ENCODE measurements at places on chromosomes 11 and 22.
A peak's percentile ranks its signal among the peaks of the same experiment; 100 is the strongest.

GRCh38 chr11:67698247-67698646 lies 23.8 kb upstream of the ALDH3B2 start:
- DNase-seq, result no peak

DNA sequence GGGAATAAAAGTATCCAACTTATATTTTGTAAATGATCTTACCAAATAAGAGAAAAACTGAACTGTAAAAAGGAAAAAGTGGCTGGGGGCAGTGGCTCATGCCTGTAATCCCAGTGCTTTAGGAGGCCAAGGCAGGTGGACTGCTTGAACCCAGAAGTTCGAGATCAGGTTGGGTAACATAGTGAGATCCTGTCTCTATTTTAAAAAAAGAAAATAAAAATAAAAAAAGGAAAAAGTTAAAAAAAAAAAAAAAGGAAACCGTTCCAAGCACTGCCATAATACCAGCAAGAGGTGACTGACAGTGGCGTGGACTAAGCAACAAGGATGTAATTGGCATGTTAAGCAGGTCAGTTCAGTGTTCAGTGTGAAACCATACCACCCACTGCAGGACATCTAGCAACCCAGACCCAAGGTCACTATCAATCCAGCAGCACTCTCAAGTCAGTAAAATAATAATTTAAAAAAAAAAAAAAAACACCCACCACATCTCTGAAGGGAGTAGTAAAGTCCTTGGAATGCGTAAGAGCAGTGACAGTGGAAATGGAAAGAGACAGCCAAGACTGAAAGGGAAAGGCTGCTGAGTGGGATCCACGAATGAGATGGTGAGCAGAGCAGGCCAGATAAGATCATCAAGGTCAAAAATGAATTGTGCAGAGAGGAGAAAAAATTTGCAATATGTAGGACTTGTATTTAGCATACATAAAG lies 43.6 kb downstream of the MAPK1 start:
- DNase-seq, result no peak

DNA sequence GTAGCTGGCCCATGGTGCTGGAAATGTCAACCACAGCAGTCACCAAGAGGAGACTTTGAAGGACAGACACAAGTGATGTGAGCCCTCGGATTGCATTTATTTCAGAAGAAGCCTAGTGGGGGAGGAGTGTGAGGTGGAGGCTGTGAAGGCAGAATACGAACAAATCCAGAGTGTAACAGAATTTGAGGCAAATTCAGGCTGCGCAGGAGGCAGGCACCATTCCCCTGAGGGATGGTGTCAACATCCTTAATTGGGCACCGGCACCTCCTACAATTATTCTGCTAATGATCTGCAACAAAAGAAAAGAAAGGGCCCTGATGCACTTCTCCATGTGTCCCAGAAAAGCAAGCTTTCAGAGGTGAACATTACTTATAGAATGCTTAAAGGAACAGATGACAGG lies 32.2 kb downstream of the CWC15 start:
- DNase-seq, result no peak

DNA sequence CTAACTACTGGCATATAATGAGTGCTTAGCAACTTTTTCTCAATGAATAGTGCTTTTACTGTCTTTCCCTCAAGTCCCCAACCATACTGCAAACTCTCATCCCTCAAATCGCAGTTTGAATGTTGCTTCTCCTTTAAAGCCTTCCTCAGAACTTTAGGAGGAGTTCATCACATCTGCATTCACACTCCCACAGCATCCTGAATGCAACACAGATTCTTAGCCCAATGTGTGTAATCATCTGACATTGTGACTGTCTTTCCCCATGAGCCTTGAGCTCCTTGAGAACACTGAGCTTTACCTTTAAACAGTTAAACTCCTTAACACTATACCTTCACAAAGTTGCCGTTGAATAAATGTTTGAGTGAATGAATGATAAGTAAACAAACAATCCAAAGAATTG lies 81.7 kb upstream of the FAM181B start:
- DNase-seq, result no peak

DNA sequence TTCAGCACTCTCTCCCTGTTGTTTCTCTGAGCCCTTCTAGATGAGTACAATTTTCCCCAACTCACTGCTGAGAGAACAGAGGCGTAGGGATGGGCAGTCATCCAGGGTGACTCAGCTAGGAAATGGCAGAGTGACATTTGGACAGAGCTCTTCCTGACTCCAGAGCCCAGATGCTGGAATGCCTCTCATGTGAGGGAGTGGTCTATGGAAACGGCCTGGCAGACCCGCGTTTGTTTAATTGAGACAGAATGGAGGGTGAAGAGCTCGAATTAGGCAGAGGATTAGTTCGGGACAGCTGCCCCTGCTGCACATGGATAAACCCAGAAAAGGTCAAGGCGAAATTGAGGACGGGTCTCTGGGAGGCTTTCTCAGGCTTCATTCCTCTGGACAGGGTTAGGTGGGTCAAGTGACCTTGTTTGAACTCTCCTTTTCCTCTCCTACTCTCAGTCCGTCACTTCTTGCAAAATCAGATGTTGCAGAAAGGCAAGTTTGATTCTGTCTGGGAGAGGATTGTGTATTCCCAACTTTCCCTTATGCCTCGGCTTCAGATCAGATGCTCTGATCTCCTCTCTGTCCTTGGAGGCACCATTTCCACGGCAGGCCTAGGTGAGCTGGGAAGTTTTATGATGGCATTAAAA lies 7.6 kb upstream of the LMO2 start:
- no peak for DNase-seq

GRCh38 chr11:131418189-131418588 lies 47.8 kb downstream of the NTM start:
- no peak for DNase-seq

DNA sequence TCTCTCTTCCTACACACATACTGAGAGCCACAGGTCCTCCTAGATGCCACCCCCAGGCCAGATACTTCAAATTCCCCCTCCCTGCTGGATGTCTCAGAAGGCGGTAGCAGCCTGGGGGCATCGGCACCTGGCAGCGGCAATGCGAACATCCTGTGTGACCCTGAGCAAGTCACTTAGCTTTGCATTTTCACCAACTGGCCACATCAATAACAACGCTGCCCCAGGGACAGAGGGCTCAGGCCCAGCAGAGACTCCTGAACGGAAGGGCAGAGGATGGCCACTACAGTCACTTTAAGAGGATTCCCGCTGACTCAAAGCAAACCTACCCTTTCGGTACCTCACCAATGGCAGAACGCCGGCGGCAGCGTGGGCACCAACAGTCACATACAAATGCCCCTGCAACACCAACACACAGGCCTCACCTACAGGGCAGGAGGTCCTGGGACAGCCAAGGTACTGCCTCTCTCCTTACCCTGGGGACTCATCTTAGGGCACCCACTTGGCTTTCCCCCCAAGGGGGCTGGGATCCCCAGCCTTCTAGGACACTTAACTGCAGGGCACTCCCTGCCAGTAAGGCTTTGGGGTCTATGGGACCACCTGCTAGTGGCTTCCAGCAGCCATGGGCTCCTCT lies 1.6 kb downstream of the LMO1 start:
- DNase-seq, result no peak

DNA sequence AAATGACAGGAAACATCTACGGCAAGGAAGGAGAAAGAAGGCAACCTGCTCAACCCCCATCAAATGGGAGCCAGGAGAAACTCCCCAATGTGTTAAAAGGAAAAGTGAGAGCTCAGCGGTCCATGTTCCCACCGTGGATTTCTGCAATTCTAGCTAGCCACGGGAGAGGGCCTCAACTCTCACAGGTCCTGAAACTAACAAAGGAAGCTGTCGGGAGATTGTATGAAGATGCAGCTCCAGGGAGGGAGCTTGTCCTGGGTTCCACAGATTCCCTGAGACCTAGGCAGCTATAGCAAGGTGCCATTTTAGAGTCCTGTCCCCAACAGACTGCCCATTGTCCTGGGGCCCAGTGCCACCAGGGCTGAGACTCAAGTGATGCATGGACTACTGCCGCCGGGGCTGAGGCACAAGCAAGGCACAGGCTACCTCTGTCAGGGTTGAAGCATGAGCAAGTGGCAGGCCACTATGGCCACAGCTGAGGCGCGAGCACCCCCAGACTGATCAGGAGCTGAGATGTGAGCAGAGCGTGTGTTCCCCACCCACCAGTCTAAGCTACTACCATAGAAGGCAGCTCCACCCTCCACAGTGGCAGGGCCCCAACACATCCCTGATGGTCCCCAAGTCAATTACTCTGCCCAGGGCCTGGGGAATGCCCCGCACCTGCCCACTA lies 31.3 kb downstream of the RSF1 start:
- no peak for DNase-seq

GRCh38 chr22:36546092-36546804 lies 17.3 kb upstream of the EIF3D start:
- no peak for DNase-seq

- DNase-seq, result no peak
Observed at GRCh38 chr11:94876222-94876621, 97.1 kb downstream of the CWC15 start.

GRCh38 chr11:26028393-26028911 lies 303.5 kb upstream of the ANO3 start:
- DNase-seq, result no peak

GRCh38 chr11:69142895-69143294 lies 12.8 kb upstream of the SMIM38 start:
- DNase-seq, result no peak

GRCh38 chr11:71486320-71486719 lies 33.3 kb downstream of the NADSYN1 start:
- DNase-seq, result no peak

DNA sequence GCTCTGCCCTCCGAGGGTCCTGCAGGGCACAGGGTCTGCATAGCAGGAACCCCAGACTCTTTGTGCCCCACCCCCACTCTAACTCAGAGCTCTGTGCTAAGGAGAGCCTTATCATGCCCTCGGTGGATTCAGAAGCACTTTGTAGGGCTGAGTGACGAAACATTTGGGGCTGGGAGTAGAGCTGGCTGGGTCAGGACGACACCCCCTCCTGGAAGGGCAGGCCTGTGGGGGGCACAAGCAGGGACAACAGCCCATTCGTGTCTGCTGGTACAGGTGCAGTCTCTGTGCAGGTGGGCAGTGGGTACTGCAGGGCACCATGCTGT lies 8.9 kb downstream of the APOBEC3A start:
- DNase-seq, result no peak

DNA sequence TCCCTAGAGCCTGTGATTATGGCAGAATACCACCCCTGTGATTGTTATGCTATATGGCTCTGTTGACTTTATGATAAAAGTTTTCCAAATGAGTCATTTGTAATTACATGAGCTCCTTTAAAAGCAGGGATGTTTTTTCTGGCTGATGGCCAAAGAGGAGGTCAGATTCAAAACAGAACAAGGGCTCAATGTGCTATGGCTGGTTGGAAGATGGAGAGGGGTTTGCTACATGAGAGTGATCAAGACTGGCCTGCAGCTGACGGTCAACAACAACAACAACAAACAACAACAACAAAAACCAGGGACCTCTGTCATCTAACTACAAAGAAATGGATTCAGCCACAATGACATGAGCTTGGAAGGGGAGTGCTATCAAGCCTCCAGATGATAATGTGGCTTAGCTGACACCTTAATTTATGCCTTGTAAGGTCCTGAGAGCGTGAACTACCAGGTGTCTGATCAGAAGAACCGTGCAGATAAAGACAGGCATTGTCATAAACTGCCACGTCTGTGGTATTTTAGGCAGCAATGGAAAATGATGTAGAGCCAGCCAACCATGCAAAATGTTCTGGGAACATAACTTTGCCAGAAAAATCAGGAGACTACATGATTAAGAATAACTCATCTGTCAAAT lies 47.2 kb downstream of the PIWIL3 start:
- DNase-seq, result no peak

GRCh38 chr22:20279662-20280134 lies 11.6 kb upstream of the RTN4R start:
- DNase-seq, result no peak

GRCh38 chr22:37674951-37675929 lies at the start of gene LGALS1:
LGALS1 (plus strand) TSS chr22:37675636; CDS start chr22:37675703, 67 bp downstream.
- DNase-seq, result no peak

GRCh38 chr22:20495861-20496681 lies 476 bp upstream of the KLHL22 start:
- peak; percentile 86 for DNase-seq

DNA sequence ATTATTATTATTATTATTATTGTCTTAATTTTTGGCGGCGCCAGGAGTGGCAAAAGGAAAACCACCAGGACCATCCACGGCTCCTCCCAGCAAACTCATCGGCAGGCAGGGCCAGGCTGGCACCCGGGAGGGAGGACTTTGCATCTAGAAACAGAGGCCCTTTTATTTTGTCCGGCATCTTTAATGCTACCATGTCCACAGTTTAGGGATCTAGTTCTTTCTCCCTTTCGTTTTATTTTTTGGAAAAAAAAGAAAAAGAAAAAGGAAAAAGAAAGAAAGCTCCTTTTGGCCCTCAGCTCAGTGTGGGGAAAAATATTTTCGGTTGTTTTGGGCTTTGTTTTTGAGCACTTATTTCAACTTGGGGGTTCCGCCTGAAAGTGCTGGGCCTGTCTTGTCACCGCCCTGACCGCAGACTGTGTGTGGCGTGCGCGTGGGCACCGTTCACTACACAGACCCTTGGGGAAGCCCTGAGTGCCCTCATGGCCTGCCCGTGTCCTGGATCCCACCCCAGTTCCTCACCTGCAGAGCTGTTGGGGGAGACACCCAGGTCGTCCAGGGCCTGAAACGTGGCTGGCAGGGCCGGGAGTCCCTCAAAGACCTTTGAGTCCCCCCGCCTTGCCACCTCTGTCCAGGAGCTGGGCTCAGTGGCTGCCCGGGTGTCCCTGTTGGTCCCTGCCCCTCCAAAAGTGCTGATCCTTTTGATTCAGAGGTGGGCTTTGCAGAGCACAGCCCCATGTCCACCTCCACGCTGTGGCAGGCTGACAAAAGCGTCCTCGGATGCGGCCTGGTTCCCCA lies 69.1 kb upstream of the PPARA start:
- DNase-seq, result no peak

DNA sequence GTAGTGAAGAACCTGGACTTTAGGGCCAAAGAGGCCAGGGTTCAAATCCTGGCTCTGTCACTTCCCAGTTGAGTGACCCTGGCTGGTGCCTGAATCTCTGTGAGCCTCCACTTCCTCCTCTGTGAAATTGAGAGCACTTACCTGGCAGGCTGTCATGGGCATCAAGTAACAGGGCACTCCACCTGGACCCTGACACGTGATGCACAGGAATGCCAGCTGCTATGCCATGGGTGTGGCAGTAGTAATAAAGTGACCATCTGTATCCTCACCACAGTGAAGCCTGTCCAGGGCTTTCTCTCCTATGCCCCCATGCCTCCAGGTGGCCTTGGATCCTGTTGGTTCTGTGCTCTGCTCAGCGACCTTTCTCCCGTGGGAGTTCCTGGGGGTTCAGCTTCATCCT lies 29.8 kb upstream of the PPP6R3 start:
- no peak for DNase-seq

DNA sequence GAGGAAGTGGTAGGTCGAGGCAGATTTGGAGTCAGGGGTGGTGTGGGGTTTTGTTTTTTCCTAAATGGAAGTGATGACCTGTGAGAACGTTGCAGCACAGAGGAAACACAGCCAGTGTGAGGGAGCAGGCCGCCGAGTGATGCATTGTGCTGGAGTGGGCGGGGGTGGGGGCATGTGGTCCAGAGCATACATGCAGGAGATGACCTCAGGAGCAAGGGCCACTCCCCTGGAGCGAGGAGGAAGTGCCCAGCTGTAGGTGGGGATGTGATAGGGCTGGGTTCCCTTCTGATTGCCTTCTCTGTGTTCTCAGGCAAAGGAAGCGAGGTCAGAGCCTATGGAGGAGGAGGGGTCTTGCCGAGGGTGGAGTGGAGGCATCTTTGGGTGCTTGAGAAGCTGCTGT lies 81.4 kb downstream of the PPP6R3 start:
- no peak for DNase-seq
